ENCODE measurements at places on chromosomes 6 and 20.

DNA sequence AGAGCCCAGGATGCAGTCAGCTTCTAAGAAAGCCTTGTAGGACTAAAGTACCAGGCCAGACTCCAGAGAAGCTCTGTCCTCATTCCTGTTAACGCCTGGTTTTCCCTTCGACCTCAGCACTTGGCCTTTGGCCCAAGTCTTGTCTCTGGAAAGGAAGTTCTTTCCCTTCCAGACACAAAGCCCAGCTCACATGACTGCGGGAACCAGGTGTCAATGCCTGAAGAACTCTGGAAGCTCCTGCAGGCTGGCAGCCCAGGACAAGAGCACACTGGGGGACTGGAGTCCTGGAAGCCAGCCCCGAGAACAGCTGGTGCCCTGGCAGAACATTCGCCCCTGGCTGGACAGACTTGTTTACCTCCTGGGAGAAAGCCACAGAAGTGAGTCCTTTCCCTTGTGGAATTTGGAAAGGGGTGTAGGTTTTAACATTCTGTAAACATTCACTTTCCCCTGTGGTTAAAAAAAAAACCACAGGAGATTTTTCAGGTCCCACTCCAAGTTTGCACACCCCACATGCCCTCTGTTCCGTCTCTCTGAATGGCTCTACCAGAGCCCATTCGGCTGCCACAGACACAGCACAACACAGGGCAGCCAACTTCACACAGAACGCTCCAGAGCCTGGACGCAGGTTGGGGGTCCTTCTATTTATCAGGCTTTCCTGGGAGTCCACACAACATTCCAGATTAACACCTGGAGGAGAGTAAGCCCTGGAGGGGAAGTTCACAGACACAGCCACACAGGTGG is 18.1 kb downstream of the ACSS1 start:
- DNase-seq = no peak

DNA sequence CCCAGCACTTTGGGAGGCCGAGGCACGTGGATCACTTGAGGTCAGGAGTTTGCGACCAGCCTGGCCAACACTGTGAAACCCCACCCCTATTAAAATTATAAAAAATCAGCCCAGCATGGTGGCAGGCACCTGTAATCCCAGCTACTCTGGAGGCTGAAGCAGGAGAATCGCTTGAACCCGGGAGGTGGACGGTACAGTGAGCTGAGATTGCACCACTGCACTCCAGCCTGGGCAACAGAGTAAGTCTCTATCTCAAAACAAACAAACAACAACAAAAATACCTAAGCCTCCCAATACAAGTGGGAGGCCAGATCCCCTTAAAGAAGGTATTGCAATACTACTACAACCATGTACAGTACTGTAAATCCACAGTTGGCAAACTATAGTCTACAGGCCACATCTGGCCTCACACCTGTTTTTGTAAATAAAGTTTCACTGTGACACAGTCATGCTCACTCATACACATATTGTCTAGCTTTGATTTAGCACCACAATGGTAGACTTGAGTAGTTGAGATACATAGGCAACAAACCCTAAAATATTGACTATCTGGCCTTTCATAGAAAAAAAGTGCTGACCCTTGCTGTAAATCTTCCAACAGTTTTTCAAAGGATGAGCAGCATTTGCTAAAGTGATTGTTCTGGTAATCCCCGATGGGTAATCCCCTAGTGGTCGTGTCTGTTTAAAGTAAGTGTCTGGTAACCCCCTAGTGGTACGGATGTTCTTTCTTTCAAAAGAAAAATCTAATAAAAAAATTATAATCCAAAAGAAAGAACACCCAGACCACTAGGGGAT is 202.0 kb downstream of the RNGTT start:
- no peak for DNase-seq

GRCh38 chr6:92538926-92539325 is 880.4 kb downstream of the EPHA7 start:
- no peak for DNase-seq

DNA sequence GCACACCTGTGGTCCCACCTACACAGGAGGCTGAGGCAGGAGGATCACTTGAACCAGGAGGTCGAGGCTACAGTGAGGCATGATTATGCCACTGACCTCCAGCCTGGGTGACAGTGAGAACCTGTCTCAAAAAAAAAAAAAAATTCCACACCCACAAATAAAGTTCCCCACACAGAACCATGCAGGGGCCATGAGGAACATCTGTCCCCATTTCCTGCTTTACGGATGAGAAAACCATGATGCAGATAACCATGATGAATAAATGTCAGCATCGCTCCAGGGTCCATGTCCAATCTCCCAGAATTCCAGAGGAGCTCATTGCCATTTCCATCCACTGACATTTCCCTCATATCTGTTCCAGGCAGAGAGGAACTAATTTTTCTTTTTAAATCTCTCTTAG is 16.9 kb upstream of the AGPAT4 start:
- no peak for DNase-seq

DNA sequence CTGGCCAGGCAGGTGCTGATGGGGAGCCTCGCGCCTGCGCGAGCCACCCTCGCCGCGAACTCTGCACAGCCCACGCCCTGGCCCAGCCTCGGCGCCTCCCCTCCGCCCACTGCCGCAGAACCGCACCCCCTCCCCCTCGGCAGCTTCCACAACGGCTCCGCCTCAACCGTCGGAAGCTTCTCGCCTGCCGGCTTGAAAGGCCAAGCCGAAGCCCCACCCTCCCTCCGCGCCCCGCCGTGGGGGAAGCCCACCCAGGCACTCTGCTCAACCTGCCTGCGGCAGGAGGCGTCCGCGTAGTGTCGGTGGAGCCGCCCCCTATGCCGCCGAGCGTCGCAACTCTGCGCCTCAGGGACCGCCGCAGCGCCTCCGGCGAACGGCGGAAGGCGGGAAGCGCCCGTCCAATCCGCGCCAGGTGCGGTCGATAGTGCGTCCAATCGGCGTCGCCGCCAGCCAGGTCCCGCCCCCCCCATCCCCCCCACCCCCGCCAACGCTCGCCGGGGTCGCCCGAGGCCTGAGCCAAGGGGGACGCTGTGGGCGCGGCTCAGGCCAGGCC is at the start of gene SYCP2:
Gene SYCP2 (minus strand): TSS at position 342 of the 553 bp plus-strand sequence. CDS start 11,224 bp downstream, outside the sequence.
- DNase-seq = no peak

DNA sequence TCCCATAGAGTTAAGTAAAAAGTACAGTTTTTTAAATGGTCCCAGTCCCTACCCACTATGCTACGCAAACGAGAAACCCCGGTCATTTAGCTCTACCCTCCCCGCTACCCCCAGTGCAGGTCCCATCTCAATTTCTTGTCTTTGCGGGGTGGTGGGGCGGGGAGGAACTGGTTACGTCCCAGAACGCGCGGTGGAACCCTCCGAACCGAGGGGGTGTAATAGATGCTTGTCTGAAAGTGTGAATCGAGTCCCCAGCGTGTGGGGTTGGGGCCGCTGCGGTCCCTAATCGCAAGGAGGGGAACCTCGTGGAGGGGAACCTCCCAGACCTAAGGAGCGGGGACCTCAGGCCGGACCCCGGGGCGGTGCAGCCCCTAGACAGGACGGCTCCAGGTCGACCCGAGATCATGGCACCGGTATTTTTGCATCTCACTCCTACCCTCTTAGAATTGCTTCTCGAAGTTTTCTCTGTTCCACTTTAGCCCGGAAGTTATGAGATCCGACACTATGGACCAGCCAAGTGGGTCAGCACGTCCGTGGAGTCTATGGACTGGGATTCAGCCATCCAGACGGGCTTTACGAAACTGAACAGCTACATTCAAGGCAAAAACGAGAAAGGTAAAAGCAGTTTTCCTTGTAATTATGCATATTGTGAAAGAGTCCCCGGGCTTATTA is 779 bp downstream of the HEBP2 start:
- DNase-seq = no peak

GRCh38 chr6:50380406-50381098 is 330.8 kb upstream of the DEFB112 start:
- DNase-seq = no peak

DNA sequence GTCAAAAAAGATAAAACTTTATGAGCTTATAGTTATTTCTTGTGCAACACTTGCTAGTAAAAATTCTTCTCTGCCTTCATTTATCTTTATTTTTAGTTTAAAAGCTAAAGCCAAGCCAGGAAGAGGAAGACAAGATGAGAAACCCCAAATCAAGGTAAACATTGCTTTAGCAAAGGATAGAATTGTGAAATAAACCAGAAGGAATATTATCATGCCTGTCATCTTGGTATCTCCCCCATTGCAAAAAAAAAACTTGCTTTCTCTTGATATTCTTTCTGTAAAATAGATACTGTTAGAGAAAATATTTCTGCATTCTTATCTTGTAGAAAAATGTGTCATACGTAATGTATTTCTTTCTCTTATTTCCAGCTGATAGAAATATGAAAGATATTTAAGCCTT is 432.8 kb downstream of the GJA1 start:
- no peak for DNase-seq

DNA sequence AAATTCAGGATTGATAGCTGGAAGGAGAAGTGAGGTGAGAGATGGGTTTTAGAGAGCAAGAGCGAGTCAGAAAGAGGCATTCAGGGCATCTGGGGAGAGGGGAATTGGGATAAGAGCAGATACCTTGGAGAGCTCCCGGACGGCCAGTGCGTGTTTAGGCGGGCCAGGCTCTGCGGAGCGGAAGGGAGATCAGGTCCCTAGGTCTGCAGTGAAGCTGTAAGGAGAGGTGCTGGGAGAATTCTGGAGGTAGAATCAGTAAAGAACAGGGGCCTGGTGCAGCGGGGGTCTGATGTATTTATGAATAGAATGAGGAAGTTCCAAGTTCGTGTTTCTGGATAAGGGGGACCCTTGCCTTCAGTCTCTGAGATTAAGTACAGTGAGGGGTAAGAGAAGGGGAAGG is 47.4 kb upstream of the FAM83D start:
- no peak for DNase-seq

DNA sequence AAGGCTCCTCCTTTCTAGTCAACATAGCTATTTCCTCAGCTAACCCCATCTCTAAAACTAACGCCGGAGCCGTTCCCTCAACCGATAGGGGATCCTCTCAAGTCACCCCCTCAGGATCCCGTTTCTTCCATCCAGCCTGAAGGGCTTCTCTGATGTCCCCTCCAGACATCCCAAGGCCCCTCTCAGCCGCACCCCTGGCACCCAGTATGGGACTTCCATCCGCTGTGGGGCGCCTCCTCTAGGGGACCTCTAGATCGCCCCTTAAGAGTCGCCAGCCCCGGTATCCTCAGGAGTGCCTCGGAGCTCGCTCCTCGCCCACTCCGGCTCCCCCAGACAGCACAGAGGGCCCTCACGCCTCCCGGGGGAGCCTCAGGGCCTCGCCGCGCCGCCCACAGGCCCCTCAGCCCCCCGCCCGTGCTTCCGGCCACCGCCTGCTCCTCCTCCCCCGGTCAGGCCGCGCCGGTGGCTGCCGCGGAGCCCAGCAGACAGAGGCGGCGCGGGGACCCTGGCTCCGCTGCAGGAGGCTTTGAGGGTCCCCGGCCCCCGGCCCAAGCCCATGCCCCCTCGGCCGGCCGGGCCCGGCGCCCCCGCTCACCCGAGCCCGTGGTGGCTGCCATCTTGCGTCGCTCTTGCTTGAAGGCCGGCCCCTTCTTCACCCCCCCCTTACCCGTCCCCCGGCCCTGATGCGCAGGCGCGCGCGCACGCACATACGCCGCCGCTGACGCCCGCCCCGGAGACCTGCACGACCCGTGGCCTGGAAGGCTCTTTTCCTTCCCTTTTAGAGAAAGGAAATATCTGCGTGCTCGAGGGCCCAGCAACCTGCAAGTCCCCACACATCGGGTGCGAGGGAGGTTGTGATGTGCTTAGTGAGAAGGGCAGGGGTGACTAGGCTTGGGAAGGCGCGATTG is at the start of gene UBE2V1:
Gene UBE2V1 (minus strand): TSS at position 639 of the 908 bp plus-strand sequence. CDS start 22 bp downstream, at position 617.
- peak; percentile 47 for DNase-seq

DNA sequence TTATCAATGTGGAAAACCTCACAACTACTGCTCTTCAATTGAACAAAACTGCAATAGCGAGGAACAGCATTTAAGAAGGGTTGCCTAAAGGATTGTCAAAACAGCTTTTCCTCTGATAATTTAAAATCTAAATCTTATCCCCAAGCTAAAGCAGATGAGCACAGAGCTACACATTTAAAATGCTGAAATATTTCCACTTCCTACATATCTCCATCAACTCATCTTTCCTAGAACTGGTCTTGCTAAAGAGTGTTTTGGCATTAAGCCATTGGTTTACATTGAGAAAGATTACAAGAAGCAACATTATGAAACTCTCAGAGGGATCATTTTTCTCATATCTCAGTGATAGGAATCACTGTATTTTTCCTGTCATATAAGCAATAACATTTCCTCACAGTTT is 3.6 kb downstream of the OR10C1 start:
- no peak for DNase-seq

DNA sequence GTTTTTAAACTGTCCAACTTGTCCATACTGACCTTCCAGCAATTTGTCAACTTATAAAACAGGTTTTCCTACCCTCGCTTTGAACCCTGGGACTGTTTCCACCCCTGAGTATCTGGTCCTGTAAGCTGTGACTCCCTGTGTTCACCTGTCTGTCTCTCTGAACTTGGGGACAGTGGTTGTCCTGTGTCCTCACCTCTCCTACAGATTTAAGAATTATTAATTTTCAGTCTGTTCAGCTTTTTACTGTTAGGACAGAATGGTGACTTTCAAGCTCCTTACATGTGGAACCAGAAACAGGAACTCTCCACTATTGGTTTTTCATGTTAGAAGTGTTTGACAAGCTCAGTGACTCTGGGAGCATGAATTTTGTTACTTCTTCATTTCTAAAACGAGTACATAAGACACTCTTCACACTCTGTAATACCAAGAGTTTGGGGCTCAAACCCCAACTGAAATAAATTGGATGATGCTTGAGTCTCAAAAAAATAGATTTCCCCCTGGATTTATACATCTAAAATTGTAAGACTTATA is 713.9 kb downstream of the COL12A1 start:
- DNase-seq = no peak

GRCh38 chr6:149190224-149190831 is 127.2 kb upstream of the TAB2 start:
- DNase-seq = no peak

DNA sequence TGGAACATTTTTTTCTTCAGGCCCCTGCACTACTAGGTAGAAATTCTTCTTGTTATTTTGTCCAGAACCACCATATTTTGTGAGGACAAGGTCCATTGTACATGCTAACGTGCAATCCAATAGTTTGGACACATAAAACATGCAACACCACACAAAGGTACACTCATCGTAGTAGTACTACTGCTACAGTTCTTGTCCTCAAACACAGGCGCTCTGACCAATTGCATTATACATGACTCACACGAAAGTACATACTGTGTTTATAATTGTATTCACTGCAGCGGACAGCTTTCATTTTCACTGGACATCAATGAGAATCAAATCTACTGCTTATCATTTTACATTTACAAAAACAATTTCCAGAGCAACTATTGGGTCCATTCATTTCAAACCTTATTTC is 15.3 kb upstream of the SMLR1 start:
- DNase-seq = no peak

DNA sequence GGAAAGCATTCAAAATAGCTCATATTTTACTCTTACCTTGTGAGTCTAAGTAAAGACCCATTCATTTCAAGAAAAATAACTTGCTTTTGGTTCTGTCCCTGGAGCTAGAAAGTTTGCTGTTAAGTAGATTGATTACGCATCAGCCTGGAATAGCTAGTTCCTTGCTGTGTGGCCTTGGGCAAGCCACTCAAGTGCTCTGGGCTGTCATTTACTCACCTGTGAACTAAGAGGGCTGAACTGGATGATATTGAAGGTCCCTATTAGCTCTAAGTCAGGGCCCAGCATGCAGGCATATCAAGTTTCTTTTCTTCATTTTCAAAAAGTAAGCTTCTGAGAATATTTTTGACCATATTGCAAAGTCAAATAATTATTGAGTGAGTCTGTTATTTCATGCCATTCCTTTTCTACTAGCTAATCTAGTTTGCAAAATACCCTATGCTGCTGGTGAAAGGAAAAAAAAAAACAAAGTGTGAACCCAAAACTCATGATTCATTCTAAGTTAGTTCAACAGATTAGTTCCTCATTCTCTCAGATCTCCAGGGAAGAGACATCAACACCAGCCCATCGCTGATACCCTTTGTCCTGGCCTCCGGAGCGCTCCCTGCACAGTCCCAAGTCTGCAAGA is 106.5 kb upstream of the GMDS start:
- no peak for DNase-seq
